ENCODE measurements at places on chromosomes 13 and 19. TPM values are rescaled to one million over a fixed set of nuclear protein-coding genes. Genes with fewer than 3 reads are reported as not detected.

DNA sequence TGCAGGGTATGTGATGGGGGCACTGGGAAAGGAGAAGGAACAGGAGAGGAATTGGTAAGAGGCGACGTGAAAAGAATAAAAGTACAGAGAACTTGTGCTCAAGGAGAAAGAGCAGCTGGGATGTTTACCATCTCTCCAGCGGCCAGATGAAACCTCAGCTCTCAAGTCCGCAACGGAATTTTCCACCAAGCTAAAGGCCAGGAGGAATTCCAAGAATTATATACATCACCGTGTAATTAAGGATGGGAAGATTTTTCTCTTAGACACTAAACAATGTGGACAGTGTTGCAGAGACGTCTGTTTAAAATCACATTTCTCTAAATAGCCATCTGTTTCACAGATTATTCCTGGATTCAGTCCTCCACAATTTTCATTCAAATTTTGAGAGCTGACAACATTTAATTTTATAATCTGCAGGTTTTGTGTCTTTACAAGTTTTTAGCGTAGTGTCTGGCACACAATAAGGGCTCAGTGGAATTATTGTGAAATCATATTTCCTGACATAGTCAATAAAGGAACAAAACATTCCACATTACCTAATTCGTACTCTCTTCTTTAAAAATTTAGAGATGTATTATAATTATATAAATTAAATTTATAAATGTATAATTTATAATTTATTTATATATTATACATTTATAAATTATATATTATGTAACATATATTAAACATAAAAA lies 23.0 kb upstream of the USP29 start:
- no peak for DNase-seq

DNA sequence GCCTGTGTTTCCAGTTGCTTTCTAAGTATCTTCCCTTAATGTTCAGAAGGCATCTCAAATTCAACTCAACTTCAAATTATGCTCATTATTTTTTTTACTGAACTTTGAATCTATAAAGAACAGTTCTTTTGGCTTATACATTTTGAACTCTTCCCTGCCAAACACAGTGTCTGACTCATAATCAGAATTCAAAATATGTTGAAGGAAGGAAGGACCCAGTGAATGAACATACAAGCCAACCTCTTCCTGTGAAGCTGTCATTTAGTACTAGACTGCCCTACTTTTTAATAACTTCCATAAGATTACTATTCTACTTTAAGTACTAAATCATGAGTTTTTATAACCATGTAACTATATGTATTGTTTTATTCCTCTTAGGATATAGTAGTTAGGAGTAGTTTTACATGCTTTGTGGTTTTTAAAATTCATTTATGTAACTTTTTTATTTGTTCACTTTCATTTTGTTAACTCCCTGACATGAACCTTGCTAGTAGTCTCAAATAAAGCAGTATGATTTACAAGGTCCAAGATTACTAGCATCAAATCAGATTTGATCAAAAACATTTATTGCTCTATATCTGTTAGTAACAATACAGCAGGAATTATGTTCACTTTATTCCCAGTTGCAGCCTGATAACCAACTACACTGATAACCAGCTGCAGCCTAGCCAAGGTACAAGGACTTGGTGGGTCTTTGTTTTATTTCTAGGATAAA lies 6.4 kb downstream of the NUDT15 start:
- no peak for DNase-seq

GRCh38 chr13:48586591-48587103 lies 53.8 kb upstream of the RCBTB2 start:
- peak; percentile 48 for DNase-seq

Gene LYL1
- total RNA-seq: 18.3 TPM

GRCh38 chr13:110683203-110683883 lies 22.6 kb downstream of the CARS2 start:
- peak; percentile 62 for DNase-seq

- no peak for DNase-seq
Observed at GRCh38 chr13:41271456-41272285, 8.3 kb upstream of the MTRF1 start.

GRCh38 chr13:40478775-40479174 lies 187.7 kb downstream of the FOXO1 start:
- no peak for DNase-seq

Gene IFI30
- total RNA-seq: 201 TPM

DNA sequence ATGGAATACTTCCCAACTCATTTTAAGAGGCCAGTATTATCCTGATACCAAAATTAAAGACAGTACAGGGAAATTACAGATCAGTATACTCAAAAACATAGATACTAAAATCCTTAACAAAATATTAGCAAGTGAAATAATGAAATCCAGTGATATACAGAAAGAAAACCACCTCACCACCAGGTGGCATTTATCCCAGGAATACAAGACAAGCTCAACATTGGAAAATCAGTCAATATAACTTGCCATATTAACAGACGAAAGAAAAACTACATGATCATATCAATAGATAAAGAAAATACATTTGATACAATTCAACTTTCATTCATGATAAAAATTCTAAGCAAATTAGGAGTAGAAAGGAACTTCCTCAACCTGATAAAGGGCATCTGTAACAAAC lies 6.7 kb upstream of the GNA15 start:
- no peak for DNase-seq

Measured in adrenal gland (tissue), 19 donors.